Glomerular endothelial cell (primary cell): ENCODE measurements at places on chromosomes 12 and 14. TPM values are rescaled to one million over a fixed set of nuclear protein-coding genes. Genes with fewer than 3 reads are reported as not detected.

OTOGL gene
- 0.06 and 0.10 TPM in 2 replicates for total RNA-seq

SRGAP1 gene
- total RNA-seq = 14.9 and 16.4 TPM in 2 replicates

KRT73 gene
- not detected in 2 replicates for total RNA-seq

SERPINA12 gene
- total RNA-seq = not detected in 2 replicates

NAV3 gene
- total RNA-seq = 16.5 and 40.1 TPM in 2 replicates

GEMIN2 gene
- 9.3 and 24.3 TPM in 2 replicates for total RNA-seq

MYO1H gene
- total RNA-seq = not detected in 2 replicates

CDCA4 gene
- total RNA-seq = 20.8 and 21.9 TPM in 2 replicates

KRT83 gene
- not detected in 2 replicates for total RNA-seq

PTPRB gene
- total RNA-seq = 58.9 and 147 TPM in 2 replicates

TAS2R9 gene
- total RNA-seq = 0.18 TPM in 1 of 2 replicates, not detected in the other

PITPNM2 gene
- 20.2 and 30.2 TPM in 2 replicates for total RNA-seq
